Glutamatergic neuron (in vitro differentiated cells): ENCODE measurements at places on chromosomes 6 and 20. TPM values are rescaled to one million over a fixed set of nuclear protein-coding genes. Genes with fewer than 3 reads are reported as not detected.
A peak's percentile ranks its signal among the peaks of the same experiment; 100 is the strongest.

GRCh38 chr6:7424967-7425807, 35.6 kb downstream of the RIOK1 start:
- no peak for DNase-seq

GRCh38 chr6:130843575-130844320, 16.5 kb downstream of the SMLR1 start:
- DNase-seq: no peak

DNA sequence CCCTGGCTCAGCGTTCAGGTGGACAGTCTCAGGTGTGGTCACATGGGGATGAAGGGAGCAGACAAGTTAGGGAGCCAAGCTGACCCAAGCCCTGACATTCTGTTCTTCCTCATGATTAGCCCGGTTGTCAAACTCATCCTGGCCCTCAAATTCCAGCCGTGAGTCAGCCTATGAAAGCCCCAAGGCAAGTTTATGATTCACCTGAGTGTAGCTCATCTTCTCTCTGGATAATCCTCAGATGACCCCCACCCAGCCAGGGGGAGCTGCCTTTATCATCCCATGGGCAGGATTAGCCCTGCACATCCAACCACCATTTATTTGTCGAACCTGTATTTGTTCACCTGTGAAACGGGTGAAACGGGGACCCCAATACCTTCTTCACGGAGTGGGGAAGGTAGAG, 161.9 kb downstream of the DHX35 start:
- DNase-seq: no peak

DNA sequence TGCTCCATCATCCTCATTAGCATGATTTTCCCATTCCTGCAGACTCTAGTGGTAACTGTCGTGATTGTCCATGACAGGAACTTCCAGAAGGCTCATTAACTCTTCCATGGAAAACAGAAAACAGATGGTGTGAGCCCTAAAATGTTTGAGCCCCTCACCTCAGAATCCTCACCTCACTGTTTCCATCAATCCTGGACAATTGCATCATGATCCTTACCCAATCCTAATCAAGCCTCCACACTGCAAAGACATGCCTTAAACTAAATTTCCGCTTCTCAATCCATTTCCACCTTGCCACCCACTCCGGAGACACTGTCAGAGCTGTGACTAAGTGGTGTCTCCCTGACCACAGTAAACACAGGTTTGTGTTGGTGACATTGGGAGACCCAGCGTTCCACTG, 311.0 kb upstream of the JARID2 start:
- DNase-seq: no peak

DNA sequence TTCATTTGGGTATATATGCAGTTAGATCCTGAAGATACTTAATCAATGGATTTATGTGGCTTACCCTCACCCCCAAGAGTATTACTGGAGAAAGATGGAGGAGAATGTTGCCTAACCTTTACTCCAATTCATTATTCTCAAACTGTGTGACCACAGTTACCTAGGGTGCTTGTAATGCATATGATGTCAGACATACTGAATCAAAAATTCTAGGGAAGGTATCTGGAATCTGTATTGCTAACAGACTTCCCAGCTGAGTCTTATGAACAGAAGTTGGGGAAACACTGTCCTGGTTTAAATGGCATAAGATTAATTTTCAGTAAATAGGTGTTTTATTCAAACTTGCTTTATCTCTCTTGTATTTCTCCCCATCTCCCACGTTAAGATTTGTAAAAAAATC, 83.9 kb downstream of the PKIB start:
- DNase-seq: no peak

DNA sequence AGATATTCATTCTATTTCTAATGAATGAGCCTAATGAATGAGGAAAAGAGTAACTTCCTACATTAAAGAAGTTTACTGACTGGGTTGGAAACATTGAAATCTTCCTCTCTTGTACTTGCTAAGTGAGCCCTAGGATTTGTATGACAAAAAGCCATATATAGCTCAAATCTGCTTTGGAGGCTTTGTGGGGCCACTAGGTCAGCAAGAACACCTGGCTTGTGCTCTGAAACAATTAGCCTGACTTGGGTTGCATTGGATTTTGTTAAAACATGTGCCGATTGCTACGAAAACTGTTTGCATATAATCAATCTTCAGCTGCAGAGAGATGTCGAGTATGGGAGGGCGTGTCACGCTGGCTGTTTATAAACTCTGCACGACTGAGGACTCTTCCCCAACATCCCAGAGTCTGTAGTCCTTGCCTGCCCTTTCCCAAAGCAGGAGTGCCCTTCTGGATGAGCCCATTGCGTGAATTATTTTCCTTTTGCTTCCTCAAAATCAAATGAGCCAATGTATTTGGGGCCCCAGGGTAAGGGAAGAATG, 684.8 kb downstream of the DHX35 start:
- no peak for DNase-seq

- DNase-seq: no peak
Observed at GRCh38 chr6:52788478-52788877, 15.1 kb downstream of the GSTA1 start.

DNA sequence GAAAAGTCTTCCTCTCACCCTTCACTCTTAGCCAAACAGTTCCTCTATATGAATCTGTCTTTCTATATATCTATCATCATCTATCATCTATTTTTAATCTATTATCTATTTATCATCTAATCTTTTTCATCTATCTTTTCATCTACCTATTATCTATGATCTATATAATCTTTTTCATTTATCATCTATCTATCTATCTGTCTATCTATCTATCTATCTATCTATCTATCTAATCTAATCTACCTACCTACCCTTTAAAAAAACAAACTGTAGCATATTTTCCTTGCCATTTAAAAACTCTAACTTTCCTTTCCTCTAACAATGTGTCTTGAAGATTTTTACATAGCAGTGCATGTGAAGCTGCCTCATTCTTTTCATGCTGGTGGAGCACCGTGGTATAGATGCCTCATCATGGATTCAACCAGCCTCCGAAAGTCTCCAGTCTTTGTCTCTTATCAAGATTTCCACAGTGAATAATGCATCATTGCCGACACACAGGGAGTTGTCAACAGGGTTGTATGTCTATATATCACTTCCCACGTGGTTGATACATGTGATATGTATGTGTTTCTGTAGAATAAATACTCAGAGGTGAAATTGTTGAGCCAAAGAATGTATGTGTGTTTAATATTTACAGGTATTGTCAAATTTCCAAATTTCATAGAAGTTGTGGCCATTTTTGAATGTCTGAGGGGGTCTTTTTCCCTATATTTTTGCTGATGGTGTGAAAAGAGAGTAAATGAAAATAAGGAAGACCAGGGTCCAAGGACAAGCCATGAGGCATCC, 51.3 kb downstream of the VEGFA start:
- DNase-seq: no peak

GRCh38 chr6:152001408-152001807, 193.9 kb downstream of the ESR1 start:
- no peak for DNase-seq

- DNase-seq: no peak
Observed at GRCh38 chr6:151196555-151196954, 43.2 kb upstream of the AKAP12 start.

- peak; percentile 75 for DNase-seq
Observed at GRCh38 chr6:166005944-166006899, 161.4 kb downstream of the TBXT start.

DNA sequence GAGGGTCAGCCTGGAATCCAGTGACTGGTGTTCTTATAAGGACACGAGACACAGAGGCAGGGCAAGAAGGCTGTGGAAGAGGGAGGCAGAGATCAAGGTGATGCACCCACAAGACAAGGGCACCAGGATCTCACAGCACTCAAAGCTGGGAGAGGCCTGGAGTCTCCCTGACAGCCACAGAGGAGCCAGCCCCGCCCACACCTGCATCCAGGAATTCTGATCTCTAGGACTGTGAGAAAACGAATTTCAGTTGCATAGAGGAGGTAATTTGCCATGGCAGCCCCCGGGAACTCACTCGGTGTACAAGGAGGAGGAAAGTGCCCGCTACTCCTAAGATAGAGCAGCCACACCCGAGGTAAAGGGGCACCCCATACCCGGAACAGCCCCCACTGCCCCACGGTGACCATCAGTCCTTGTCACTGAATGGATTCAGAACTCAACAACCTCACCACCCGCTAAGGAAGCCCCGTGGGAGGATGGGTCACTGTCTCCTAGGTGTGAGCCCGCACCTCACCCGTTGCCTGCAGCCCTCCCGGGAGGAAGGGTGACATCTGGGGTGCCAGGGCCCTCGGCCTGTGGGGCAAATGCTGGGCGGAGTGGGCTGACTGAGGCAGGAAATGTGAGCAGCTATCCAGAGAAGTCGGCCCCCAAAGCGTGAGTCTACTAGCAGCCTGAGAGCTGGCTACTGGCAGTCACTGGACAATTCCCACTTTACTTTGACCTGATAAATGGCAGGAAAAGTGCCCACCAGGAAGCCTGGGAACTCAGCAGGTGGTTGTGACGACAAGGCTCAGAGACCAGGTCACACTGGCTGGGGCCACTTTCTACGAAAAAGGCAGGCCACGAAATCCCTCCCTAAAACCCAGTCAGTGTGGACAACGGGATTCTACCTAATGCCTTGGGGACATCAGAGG, 22.4 kb downstream of the DLL1 start:
- DNase-seq: no peak

- DNase-seq: no peak
Observed at GRCh38 chr20:10639737-10640556, 33.9 kb downstream of the JAG1 start.

The SLC12A5 gene
- 10.4 TPM for total RNA-seq

The TTK gene
- 6.3 TPM for total RNA-seq

The PRL gene
- not detected for total RNA-seq

The RIN2 gene
- 108 TPM for total RNA-seq

The ROS1 gene
- total RNA-seq: not detected

The C6orf163 gene
- 8.2 TPM for total RNA-seq

The WFDC13 gene
- not detected for total RNA-seq

The TREM1 gene
- not detected for total RNA-seq
